ENCODE measurements at places on chromosomes 7 and 10.

GRCh38 chr10:29873941-29874484, 185.4 kb downstream of the JCAD start:
- no peak overlapping the region for H3K27ac ChIP-seq
- no peak overlapping the region for H3K4me3 ChIP-seq

DNA sequence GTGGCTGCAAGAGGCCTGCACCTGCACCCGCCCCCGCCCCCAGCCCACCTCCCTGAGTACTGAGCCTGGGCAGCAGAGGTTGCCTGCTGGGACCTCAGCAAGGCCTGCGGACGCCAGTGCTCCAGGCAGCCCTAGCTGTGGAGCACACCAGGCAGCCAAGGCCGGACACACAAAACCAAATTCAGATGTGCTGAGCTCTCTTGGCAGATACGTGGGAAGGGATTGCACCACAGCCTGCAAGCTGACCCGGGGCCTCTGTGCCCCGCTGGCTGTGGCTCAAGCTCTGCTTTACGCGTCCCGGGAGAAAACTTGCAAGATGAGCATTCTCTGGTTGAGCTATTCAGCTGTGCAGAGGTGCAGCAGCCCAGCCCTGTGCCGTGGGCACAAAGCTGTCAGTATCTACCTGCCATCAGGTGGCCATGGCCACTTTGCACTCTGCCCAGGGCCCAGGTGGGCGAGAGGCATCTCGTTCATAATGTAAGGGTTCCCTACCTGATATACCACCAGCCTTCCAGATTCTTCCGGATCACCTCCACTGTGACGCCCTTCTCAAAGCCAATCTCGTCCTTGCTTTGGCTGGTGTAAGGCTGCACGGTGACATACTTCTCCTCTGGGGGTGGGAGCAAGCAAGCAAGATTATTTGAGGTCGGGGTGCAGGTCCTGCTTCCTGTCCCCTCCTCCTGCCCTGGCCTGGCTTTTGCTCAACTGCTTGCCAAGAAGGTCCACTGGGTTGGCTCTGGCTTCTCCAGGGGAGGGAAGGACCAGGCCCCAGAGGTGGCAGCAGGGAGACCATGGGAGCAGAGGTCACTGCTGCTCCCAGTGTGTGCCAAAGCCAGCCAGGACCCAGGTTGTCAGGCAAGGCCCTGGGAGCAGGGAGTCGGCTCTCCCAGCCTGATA, 123.4 kb downstream of the NEURL1 start:
- H3K27ac ChIP-seq = peak overlapping the region; percentile 81
- peaks cover 74% of the 10 kb centered on the region for H3K4me1 ChIP-seq
- H3K4me3 ChIP-seq = no peak overlapping the region
- no peaks in the 10 kb centered on the region for H3K27me3 ChIP-seq

DNA sequence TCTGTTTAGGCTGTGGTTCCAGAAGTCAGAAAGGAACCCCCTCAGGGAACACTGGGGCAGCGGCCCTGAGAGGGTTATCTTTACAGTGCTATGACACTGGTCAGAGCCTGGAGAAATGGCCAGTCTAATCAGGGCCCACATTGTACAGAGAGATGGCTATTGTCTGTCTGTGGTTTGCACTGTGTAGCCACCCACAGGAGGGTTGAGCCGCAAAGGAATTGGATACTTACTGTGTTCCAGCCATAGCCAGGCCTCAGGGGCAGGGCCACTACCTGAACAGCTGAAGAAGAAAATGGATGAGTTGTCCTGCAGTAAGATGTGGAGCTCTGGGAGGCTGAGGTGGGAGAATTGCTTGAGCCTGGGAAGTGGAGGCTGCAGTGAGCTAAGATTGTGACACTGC, 47.5 kb upstream of the PODXL start:
- H3K27ac ChIP-seq = peak overlapping the region; percentile 59
- DNase-seq = no peak
- H3K4me1 ChIP-seq = peaks cover 47% of the 10 kb centered on the region
- no peak overlapping the region for H3K4me3 ChIP-seq
- no peaks in the 10 kb centered on the region for H3K36me3 ChIP-seq

GRCh38 chr7:149713731-149714068, 59.7 kb downstream of the ZNF467 start:
- H3K4me1 ChIP-seq = no peaks in the 10 kb centered on the region
- no peak for DNase-seq
- no peak overlapping the region for H3K27ac ChIP-seq
- H3K36me3 ChIP-seq = no peaks in the 10 kb centered on the region
- no peaks in the 10 kb centered on the region for H3K27me3 ChIP-seq

- no peaks in the 10 kb centered on the region for H3K36me3 ChIP-seq
- H3K27me3 ChIP-seq = no peaks in the 10 kb centered on the region
Measured at GRCh38 chr7:158300427-158300826, 287.2 kb downstream of the PTPRN2 start.

DNA sequence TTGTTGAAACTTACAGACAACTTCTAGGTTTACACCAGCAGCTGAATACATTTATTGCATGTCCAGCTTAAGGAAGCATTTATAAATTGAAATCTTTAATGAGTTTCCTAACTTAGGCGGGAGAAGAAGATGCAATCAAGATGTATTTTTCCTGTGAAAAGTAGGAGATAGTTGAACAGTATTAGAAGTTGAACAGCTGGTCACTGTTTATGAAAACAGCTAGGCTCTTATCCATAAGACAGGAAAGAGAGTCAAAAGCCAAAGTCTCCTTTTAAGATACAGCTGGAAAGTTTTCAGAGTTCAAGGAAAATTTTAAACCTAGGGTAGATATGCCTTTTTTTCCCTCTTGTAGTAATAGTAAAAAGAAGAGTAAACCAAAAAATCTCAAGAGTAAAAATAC, 236.1 kb upstream of the FERD3L start:
- H3K4me1 ChIP-seq = peaks cover 9% of the 10 kb centered on the region
- no peak overlapping the region for H3K4me3 ChIP-seq
- DNase-seq = no peak
- H3K27ac ChIP-seq = no peak overlapping the region
- no peaks in the 10 kb centered on the region for H3K27me3 ChIP-seq
- no peaks in the 10 kb centered on the region for H3K36me3 ChIP-seq

- H3K36me3 ChIP-seq = peaks cover 17% of the 10 kb centered on the region
- DNase-seq = no peak
- H3K27ac ChIP-seq = no peak overlapping the region
- H3K27me3 ChIP-seq = no peaks in the 10 kb centered on the region
- no peak overlapping the region for H3K4me3 ChIP-seq
- H3K4me1 ChIP-seq = no peaks in the 10 kb centered on the region
Measured at GRCh38 chr7:149473251-149473650, 12.4 kb upstream of the ZNF777 start.

GRCh38 chr7:134637934-134638719, 8.5 kb upstream of the BPGM start:
- H3K4me1 ChIP-seq = no peaks in the 10 kb centered on the region
- DNase-seq = peak; percentile 38
- H3K27ac ChIP-seq = no peak overlapping the region
- no peak overlapping the region for H3K4me3 ChIP-seq
